T-cell (primary cell): ENCODE measurements at places on chromosomes 1 and 21. TPM values are rescaled to one million over a fixed set of nuclear protein-coding genes. Genes with fewer than 3 reads are reported as not detected.

DNA sequence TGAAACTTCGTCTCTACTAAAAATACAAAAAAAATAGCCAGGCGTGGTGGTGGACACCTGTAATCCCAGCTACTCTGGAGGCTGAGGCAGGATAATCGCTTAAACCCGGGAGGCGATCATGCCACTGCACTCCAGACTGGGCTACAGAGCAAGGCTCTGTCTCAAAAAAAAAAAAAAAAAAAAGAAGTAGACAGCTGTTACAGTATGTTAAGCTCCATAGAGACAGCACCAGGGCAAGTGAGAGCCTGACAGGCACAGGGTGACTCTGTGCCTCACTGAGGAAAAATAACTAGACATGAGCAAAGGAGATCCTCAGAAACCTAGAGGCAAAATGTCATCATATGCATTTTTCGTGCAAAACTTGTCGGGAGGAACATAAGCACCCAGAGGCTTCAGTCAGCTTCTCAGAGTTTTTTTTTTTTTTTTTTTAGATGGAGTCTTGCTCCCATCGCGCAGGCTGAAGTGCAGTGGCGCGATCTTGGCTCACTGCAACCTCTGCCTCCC lies 9.0 kb upstream of the PRDX1 start:
- DNase-seq, result no peak

- DNase-seq, result no peak
Observed at GRCh38 chr1:153546371-153546770, 765 bp upstream of the S100A4 start.

DNA sequence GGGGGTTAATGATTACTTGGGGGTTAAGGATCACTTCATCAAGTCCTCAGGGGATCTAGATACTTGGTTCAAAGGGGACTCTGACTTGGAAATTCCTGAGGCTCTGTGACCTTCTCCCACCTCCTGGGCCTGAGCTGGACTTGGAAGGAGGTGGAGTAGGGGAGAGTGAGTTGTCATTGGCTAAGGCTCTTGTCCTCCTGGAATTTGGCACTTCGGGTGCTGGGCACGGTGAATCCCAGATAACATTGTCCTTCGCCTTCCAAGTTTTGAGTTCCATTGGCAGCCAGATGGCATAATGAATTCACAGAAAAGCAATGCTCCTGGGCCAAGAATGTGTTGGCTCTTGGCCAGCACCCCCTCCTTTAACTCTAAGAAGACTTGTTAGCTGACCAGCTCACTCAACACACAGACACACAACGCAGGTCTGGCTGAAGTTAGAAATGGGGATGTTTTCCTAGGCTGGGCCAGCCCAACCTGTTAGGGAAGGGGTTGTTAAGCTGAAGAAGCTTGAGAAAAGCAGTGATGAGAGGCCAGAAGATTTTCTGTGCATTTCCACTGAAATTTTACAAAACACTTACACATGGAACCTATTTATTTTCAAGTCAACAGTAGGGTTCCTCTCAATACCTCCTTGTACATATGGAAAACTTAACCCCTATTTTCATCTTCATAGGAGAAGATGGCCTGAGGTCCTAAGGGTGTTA lies 29.7 kb downstream of the SLC26A9 start:
- no peak for DNase-seq

Gene MTR
- total RNA-seq, result 49.8 TPM
